ENCODE measurements at places on chromosomes 13 and 19.

- no peak for DNase-seq
These were observed 23.6 kb downstream of the DOCK9 start for GRCh38 chr13:98954313-98954712.

DNA sequence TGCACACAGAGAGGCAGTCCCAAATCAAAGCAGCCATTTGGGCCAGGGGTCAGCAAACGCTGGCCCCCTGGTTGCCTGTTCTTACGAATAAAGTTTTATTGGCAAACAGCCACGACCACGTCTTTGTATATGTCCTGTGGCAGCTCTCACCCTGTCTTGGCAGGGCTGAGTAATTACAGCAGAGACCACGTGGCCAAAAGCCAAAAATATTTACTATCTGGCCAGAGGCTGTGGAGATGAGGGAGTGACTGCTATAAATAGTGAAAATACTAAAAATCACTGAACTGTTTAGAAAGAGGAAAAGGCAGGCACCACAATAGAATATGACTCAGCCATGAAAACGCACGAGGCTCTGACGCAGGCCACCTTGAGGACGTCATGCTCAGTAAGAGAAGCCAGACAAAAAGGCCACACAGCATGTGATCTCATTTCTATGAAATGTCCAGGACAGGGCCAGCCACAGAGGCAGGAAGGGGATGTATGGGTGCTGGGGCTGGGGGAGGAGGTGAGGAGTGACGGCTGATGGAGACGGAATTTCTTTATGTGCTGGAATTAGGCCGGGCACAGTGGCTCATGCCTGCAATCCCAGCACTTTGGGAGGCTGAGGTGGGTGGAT lies 29.4 kb downstream of the SMIM24 start:
- peak; percentile 74 for DNase-seq

DNA sequence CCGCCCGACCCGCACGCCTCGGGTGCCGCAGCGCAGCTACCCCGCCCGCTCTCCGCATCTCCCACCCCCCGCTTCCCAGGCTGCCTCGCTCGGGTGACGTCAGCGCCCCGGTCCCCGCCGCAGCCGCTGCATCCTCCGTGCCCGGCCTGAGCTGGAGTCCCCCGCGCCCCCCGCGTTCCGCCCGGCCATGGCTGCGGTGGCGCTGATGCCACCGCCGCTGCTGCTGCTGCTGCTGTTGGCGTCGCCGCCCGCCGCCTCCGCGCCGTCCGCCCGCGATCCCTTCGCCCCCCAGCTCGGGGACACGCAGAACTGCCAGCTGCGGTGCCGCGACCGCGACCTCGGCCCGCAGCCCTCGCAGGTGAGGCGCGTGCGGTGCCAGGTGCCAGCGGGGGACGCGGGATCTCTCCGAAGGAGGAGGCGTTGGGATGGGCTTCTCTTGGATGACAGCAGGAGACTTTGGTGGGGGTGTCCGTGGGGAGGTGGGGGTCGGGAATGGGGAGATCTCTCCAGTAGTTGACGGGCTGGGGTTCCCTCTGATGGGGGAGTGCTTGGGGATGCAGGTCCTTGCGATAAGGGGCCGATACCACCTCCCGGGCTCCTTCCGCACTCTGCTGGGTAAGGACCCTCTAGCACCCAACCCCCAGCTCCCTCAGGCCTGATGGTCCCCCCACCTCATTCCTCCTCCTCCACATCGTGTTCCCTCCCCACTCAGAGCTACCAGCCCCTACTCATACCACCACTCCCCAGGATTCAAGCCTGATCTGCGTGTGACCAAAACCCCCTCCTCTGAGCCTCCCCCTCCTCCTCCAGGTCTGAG lies at the start of gene TMEM59L:
Gene TMEM59L, plus strand, starts transcription at position 99 of the 817 bp plus-strand sequence. Its CDS starts 89 bp downstream, at position 188.
- DNase-seq, result no peak

DNA sequence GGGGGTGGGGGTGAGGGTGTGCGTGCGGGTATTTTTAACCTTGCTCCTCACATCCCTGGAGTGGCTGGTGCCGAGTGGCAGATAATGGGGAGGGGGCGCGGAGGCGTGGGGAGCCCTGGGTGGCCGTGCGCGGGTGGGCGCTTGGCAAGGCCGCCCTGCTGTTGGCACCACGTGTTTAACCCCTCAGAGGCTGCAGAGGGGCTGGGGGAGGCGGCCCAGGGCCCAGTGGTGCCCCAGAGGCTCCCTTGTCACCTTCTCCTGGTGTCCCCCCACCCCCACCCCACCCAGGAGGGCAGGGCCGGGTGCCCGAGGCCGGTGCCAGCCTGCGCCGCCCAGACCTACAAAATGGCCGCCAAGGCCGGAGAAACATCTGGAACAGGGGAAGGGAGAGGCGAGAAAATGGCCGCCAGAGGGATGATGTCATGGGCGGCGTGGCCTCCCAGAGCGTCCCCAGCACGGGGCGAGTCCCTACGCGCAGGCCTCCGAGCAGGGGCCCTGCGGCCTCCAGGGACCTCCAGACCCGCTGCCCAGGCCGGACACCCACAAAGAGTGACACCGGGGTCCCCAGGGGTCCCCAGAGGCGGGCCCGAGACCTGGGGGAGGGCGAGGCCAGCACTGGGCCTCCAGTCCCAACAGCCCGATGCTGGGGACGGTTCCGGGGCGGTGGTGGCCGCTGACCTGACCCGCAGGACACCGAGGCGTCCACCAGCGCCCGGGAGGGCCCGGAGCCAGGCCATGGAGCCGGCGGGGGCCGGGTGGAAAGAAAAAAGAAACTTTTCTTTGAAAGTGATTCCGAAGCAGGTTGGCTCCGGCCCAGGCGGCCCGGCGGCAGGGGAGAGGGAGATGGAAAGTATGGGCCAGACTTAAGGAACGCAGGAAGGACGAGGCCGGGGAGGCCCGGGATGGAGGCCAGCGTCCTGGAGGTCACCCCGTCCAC lies 38.2 kb downstream of the NFIC start:
- DNase-seq, result peak; percentile 91

DNA sequence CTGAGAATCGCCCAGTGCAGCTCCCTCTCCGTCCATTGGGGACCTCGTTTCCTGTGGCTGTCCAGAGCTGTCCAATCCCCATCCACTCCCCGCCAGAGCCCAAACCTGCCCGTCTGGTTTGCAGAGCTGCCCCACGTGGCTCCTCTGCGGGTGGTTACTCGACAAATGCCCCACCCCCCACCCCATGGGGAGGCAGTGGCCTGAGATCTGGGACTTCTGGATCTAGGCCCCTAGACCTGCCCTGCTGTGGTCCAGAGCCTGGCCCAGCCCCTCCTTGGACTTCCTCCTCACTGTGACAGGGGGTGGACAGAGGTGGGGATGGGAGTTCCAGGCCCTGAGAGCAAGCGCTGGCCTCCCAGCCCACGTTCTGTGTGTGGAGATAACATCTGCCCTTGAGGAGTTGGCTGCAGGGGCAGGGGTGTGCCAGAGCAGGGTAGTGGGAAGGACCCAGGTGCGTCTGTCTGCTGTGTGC lies 29.1 kb downstream of the PAK4 start:
- DNase-seq, result no peak

- no peak for DNase-seq
These were observed 32.8 kb downstream of the ZSWIM9 start for GRCh38 chr19:48203222-48203793.

DNA sequence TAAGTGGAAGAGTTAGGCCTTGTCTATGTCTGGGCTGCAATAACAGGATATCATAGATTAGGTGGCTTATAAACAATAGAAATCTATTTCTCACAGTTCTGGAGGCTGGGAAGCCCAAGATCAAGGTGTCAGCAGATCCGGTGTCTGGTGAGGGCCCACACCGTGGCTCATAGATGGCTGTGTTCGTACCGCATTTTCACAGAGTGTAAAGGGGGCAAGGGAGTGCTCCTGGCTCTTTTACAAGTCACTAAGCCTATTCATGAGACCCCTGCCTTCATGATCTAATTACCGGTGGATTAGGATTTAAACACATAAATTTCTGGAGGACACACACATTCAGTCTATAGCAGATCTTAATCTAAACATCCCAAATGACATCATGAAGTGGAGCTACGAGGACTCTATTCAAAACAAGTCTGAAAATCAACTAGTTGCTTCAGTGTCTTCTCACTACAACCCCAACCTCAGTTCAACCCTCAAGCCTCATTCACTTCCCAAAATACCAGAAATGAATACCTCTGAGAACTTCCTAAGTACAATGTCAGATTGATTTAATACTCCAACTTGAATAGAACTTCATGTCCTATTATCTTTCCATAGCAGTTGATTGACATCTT lies 23.5 kb downstream of the ENOX1 start:
- DNase-seq, result no peak

Data from left hindlimb (tissue), 1 donor.